ENCODE measurements at places on chromosomes 3 and 15. TPM values are rescaled to one million over a fixed set of nuclear protein-coding genes. Genes with fewer than 3 reads are reported as not detected.

The PRSS50 gene
- not detected for total RNA-seq

GRCh38 chr3:31581660-31582059 lies 48.9 kb downstream of the STT3B start:
- no peak for DNase-seq

GRCh38 chr15:31102374-31103342 lies 1.1 kb upstream of the TRPM1 start:
- DNase-seq: no peak

The ZNF620 gene
- total RNA-seq: 5.5 TPM

DNA sequence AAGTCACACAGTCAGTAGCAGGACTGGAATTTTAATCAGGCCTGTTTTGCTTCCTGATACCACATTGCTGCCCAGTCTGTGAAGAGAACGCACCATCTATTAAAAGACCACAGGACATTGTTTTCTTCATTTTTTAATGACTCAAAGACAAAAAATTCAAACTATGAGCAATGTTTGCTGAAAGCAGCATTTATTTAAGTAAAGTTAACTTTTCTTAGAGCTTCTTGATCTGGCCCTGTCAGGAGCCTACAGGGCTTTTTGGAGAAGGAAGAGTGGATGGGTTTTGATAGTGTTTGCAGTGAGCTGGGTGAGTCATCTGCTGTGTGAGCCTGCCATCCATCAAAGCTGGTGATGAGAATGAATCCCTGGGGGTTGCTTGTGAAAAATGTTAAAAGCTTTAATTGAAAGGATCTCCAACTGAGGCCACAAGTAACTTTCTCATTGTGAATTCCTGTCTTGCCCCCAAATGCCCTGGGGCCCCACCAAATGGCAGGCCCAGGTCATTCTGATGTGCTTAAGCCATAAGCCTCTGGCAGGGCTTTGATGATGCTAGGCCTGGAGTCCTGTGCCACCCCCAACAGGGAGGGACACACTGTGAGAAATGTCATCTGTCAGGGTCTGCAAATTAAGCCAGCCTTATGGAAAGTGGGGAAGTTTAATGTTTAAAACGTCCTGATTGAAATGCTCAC lies 136.2 kb upstream of the PFN2 start:
- DNase-seq: no peak

DNA sequence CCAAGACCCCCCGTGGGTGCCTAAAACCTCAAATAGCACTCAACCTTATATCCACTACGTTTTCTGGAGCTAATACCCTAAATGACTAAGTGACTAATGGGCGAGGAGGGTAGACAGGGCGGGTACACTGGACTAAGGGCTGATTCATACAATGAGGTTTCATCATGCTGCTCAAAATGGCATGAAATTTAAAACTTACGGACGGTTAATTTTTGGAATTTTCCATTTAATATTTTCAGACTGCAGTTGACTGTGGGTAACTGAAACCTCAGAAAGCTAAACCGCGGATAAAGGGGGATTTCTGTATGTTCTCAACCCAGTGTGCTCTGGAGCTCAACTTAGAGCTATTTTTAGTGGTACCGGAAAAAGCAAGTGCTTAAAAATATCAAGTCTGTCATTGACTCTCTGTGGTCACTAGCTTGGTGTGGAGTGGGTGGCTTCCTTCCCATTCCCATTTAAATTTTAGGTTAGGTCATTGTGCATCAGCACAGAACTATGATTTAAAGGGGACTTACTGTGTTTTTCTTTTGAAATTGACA lies 72.9 kb downstream of the LRRC28 start:
- no peak for DNase-seq

The PIGZ gene
- total RNA-seq: 2.6 TPM

The MYO5C gene
- total RNA-seq: 2.4 TPM

- no peak for DNase-seq
These were observed 92.1 kb downstream of the ASB7 start for GRCh38 chr15:100694381-100695021.

The ISLR gene
- not detected for total RNA-seq

The RTP3 gene
- not detected for total RNA-seq
